ENCODE measurements at places on chromosomes 5 and 9.

DNA sequence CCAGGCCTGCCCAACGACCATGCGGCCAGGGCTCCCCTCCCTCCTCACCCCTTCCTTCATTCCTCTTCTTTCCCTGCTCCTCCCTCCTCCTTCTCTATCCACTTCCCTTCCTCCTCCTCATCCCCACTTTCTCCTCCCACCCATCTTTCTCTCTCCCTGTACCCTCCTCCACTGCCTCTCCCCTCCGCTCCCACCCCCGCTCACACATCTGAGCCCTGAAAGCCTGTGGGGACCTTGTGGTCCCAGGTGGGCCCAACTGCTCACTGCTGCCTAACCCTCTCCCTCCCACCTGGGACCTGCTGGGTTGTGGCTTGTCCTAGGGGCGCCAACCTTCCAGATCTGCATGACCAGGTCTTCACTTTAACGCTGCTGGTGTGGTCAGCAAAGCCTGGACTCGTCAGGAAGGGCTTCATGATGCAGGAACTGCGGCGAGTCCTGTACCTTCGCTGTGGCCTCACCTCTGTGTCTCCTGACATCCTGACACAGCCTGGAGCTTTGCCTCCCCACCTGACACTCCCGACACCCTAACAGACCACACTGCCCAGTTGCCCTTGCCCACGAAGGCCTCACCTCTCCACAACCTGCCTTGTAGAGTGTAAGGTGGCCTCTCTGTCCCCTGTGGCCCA is 34.6 kb downstream of the C5orf15 start:
- DNase-seq = no peak

- no peak for DNase-seq
Observed at GRCh38 chr9:108397286-108397685, 458.5 kb downstream of the ACTL7B start.

GRCh38 chr9:91832322-91832721 is 117.7 kb downstream of the ROR2 start:
- no peak for DNase-seq

DNA sequence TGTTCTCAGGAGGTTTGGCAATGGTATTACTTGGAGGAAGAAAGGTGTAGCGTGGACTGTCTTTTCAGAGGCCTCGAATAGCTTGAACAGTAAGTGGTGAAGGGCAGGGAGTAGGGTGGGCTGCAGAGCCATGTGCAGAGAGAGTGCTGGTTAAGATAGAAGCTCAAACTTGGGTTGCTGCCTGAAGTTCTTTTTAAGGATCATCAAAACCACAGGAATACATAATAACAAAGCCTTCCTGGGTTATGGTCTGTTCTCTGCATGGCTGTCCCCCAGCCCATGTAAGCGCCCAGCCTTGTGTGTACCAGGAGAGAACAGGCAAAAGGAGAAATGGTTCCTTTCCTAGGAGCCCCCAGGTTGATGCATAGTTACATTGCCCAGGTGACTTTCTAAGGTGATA is 43.9 kb downstream of the RCL1 start:
- no peak for DNase-seq

- DNase-seq = no peak
Observed at GRCh38 chr9:137168573-137168903, 1.3 kb downstream of the LRRC26 start.

DNA sequence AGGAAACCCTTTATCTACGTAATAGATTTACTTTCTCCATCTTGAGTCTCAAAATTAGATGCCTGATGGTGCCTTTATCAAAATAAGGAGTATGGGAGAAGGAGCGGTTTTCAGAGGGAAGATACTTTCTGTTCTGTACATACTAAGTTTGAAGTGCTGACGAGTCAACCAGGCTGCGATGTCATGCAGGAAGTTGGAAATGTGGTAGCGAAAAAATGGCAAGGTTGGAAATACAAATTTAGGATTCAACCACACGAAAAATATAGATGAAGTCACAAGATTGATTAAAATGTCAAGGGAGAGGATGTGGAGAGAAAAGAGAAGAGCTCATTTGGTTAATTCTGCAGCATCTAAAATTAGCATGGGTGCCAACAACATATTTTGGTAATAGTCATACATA is 129.5 kb downstream of the FOXD1 start:
- DNase-seq = no peak

GRCh38 chr5:1506242-1507013 is 17.3 kb downstream of the LPCAT1 start:
- DNase-seq = no peak

DNA sequence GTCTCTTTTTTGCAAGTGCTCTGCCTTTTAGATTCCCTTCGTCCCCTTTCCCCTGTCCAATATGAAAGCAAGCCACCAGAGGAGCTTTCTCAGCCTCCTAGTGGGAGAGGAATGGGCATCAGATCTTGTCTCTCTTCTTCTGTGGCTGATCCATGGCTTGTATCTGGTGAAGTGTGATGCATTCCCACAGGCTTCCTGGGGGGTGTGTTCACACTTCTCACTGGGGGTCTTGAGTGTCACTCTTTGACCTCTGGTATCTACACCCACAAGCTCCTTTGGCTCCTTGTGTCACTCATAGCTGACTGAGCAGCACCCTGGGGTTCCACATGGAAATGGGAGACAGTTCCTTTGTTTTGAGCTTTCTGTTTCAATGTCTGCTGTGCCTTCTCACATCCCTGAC is 411.5 kb downstream of the GADD45G start:
- DNase-seq = no peak
